ENCODE measurements at places on chromosomes 16 and 17.
A peak's percentile ranks its signal among the peaks of the same experiment; 100 is the strongest.

DNA sequence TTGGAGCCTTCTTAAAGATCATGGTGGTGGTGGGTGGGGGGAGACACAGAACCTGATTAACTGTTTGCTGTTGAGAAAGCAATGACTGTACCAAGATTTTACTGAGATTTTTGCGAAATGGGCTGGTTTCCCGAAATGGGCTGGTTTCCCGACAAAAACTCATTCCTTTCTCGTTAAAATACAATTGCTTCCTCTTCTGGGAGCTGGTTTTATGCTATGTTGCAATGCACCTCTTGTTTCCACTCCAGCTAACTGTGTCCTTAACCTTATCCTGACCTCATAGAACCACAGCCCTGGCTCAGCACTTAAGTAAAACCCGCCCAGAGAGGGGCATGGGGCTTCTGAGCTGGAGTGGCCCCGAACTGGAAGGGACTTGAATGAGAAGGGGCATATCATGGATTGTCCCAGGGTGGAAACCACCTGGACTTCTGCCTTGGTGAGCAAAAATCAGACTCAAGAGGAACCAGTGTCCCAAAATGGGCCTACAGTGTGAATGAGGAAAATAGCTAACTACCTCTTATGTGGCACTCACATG lies 20.9 kb downstream of the FAM20A start:
- no peak for DNase-seq

DNA sequence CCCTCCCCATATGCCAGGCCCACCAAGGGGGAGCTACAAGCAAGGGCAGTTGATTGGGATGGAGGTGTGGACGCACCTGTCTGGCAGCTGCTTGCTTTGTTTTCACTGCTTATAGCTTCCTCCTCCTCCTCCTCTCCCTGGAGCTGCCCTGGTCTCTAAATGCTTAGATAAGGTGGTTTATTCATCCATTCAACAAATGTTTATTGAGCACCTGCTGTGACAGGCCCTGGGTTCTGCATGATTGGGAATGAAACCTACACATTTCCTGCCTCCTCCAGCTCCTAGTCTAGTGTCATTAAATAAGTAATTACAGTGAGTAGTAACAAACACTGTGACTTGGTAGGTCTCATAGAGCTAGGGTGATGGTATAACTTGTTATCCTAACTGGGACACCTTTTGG lies 17.4 kb upstream of the MAP3K14 start:
- no peak for DNase-seq

DNA sequence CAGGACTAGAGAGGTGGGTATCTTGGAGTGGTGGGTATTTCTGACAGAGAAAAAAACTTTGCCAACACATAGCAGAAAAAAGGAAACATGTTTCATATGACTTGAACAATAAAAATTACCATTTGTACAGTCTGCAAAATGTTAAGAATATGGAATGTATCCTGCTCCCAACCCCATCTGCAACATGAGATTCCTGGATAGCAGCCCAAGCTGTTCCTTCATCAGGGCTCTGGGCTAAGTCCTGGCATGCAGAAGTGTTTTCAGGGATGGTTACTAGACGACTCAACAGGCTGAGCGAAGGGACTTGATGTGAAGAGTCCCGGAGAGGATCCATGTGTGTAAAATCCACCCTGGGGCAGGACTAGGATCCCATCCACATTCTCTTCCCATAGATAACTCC lies 121.0 kb upstream of the IRX3 start:
- no peak for DNase-seq

DNA sequence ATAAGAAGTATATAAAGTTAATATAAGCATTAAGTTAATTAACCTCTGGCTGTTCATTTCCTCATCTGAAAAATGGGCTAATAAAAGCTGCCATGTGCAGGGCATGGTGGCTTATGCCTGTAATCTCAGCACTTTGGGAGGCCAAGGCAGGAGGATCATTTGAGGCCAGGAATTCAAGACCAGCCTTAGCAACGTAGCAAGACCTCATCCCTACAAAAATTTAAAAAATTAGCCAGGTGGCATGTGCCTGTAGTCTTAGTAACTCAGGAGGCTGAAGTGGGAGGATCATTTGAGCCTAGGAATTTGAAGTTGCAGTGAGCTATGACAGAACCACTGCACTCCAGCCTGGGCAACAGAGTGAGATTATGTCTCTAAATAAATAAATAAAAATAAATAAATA lies 40.6 kb upstream of the MMD start:
- DNase-seq = no peak

DNA sequence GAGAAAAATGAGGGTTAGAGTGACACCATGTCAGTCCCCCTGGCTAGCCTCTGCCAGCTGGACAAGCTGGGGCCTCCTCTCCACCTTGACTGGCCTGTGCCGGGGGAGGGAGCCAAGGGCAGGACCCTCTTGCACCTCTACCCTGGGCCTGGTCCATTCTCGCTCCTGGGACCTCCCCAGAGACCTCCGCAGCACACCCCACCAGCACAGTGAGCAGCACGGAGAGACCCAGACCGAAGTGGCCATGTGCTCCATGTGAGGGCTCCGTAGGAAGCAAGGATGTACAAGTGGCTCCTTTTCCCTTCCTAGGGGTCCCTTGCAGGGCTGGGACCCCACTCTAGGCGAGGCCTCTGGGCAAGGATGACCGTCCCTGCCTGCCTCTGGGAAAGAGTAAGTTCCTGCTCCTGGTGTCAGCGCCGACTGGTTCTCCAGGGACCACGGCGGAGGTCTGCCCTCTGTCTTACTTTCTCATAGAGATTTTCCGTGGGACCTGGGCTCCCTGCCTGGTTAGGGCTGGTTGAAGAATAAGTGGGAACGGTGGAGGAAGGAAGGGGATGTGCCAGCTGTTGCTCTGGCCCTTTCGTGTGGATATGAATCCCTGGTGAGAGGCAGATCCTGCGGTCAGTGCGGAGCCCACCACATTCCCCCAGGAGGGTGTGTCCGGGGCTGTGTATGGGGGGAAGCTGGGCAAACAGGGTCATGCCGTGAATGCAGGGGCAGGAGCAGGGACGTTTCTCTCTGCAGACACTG lies 124.2 kb downstream of the METRNL start:
- DNase-seq = no peak

GRCh38 chr17:7650509-7651096 lies at the start of gene ATP1B2:
TSS of gene ATP1B2 (plus strand) at chr17:7650926. CDS start at chr17:7651519, 593 bp downstream.
- DNase-seq = peak; percentile 58

- DNase-seq = no peak
Observed at GRCh38 chr17:16371742-16372141, 9.1 kb upstream of the UBB start.

DNA sequence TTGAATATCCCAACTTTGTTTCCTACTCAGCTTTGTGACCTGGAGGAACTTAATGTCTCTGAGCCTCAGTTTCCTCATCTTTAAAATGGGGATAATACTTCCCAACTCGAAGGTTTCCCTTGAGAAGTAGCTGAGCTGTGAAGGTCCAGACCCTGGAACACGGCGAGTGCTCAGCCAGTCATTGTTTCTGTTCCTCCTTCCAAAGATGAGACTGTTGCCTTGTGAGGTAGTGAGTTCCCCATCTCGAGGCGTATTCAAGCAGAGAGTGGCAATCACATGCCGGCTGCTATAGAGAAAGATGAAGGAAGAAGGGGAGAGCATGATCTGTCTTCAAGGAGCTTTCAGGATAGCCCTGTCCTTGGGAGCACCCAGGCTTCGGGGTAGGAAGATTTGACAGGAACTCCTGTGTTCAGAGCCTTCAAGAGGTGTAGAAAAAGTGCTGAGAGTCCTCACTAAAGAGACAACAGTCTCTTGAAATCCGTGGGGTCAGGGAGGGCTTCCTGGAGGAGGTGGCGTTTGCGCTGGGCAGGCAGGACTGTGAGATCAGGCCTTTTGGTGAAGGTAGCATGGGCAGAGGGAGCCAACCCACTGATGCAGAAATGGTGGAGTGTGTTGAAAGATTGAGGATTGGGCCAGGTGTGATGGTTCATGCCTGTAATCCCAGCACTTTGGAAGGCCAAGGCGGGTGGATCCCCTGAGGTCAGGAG lies 27.2 kb downstream of the SPNS2 start:
- no peak for DNase-seq
